ENCODE measurements at places on chromosomes 16 and 17. TPM values are rescaled to one million over a fixed set of nuclear protein-coding genes. Genes with fewer than 3 reads are reported as not detected.

The ABCC6 gene
- total RNA-seq, result 10.4 TPM

The FBXW10 gene
- 0.22 TPM for total RNA-seq

The ANKRD40CL gene
- total RNA-seq, result not detected

The THAP11 gene
- total RNA-seq, result 25.5 TPM

GRCh38 chr17:3669085-3669347 lies 404 bp downstream of the EMC6 start:
- no peaks in the 10 kb centered on the region for H3K27me3 ChIP-seq
- no peak for DNase-seq
- H3K36me3 ChIP-seq, result peaks cover 4% of the 10 kb centered on the region
- H3K4me1 ChIP-seq, result peaks cover 25% of the 10 kb centered on the region
- H3K27ac ChIP-seq, result peak overlapping the region; percentile 98
- H3K4me3 ChIP-seq, result peak overlapping the region; percentile 98

- H3K27ac ChIP-seq, result no peak overlapping the region
- peaks cover 24% of the 10 kb centered on the region for H3K4me1 ChIP-seq
- peaks cover 72% of the 10 kb centered on the region for H3K27me3 ChIP-seq
- DNase-seq, result peak; percentile 90
- H3K4me3 ChIP-seq, result peak overlapping the region; percentile 91
These were observed 428 bp upstream of the SALL1 start for GRCh38 chr16:51151435-51151960.

DNA sequence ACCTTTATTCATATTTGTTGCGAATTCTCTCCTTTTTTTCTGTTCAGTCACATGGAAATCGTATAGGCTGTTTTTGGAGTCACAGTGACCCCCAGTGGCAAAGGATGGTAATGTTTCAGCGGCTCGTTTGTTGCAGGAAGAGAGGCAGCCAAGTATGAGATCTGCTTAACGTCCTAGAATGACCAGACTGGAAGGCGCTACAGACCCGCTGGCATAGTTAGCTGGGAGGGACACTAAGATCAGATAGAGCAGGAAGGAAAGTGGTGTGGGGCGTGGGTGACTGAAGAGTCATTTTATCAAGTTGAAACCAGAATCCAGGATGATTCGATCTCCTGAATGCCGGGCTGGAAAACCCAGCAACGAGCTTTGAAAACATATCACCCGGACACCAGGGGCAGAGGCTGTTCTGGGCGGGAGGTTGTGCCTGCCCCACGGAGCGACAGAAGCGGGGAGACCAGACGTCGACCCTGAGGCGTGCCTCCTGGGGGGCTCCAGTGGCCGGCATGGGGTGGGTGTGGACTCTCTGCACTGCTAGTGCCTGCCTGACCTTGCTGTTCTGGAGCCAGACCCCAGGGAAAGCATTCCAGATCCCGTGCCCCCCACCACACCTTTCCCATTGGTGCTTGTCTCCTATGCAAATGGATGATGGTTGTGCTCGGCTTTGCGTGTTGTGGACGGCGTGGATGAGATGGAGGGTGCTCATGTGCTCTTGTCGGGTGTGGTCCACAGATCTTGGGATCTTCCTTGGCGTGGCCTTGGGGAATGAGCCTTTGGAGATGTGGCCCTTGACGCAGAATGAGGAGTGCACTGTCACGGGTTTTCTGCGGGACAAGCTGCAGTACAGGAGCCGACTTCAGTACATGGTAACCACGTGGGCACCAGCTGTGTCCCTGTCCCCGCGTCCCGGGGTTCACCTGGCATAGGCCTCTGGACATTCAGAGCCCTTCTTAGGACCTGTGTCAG lies 7.7 kb downstream of the IL34 start:
- no peaks in the 10 kb centered on the region for H3K27me3 ChIP-seq
- peak overlapping the region; percentile 5 for H3K27ac ChIP-seq
- peak; percentile 83 for DNase-seq

- H3K36me3 ChIP-seq, result peaks cover 3% of the 10 kb centered on the region
- no peak overlapping the region for H3K27ac ChIP-seq
- peaks cover 10% of the 10 kb centered on the region for H3K4me1 ChIP-seq
- no peak overlapping the region for H3K4me3 ChIP-seq
- DNase-seq, result no peak
These were observed 26.6 kb downstream of the GSE1 start for GRCh38 chr16:85639529-85640253.

DNA sequence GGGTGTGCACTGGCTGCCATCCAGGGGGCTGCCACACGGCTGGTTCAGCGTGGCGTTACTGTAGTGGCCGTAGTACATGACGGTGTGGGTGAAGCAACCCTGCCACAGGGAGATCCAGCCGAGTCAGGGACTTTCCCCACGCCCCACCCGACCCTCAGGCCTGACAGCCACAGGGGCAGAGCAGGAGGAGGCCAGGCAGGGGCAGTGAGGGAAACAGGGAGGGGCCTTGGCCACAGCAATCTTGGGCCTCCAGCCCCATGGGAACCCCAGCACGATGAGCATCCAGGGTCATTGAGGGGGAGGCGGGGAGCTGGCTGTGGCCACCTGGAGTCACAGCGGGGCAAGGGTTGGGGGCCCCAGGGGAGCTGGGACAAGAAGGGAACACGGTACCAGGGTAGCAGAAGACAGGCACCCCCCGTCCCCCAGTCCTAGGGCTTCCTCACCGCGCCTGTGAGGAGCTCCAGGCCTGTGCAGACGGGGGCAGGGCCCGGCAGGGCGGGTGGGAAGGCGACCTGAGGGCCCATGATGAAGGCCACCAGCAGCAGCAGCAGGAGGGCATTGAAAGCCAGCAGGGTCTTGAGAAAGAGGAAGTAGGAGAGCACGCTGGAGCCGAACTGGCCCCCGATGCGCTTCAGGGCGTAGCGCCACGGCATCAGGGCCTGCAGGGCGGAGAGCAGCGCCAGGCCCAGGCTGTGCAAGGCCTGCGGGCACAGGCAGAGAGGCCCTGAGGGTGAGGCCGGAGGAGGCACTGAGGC lies 4.3 kb downstream of the TMC6 start:
- H3K4me3 ChIP-seq, result no peak overlapping the region
- peaks cover 4% of the 10 kb centered on the region for H3K4me1 ChIP-seq
- H3K36me3 ChIP-seq, result peaks cover 7% of the 10 kb centered on the region
- H3K27ac ChIP-seq, result peak overlapping the region; percentile 76

DNA sequence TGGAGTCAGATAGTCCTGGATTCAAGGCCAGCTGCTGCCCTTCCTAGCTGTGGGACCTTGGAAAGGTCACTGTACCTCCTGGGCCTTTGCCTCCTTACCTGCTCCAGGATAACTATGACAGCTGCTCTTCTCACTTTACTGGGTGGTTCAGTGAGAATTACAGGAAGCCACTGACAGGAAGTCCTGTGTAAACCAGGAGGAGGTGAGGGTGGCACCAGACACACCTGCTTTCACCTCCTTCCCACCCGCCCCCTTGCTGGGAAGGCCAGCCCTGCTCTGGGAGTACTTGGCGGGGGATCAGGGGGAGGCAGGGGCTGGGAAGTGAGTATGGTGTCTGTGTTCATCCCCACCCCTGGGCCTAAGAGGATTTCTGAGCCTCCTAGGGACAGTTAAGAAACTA lies 42.6 kb downstream of the CPNE2 start:
- peaks cover 31% of the 10 kb centered on the region for H3K4me1 ChIP-seq
- H3K27ac ChIP-seq, result no peak overlapping the region
- peaks cover 7% of the 10 kb centered on the region for H3K36me3 ChIP-seq
- no peaks in the 10 kb centered on the region for H3K27me3 ChIP-seq
- DNase-seq, result no peak
- no peak overlapping the region for H3K4me3 ChIP-seq

GRCh38 chr17:37176723-37177122 lies 199.1 kb upstream of the C17orf78 start:
- H3K36me3 ChIP-seq, result peaks cover 10% of the 10 kb centered on the region
- DNase-seq, result no peak
- peaks cover 4% of the 10 kb centered on the region for H3K4me1 ChIP-seq

GRCh38 chr16:68022278-68022727 lies 729 bp downstream of the DDX28 start:
- peaks cover 8% of the 10 kb centered on the region for H3K4me1 ChIP-seq
- peaks cover 3% of the 10 kb centered on the region for H3K27me3 ChIP-seq
- H3K36me3 ChIP-seq, result peaks cover 3% of the 10 kb centered on the region
- peak overlapping the region; percentile 100 for H3K4me3 ChIP-seq
- no peak for DNase-seq
- H3K27ac ChIP-seq, result peak overlapping the region; percentile 97

DNA sequence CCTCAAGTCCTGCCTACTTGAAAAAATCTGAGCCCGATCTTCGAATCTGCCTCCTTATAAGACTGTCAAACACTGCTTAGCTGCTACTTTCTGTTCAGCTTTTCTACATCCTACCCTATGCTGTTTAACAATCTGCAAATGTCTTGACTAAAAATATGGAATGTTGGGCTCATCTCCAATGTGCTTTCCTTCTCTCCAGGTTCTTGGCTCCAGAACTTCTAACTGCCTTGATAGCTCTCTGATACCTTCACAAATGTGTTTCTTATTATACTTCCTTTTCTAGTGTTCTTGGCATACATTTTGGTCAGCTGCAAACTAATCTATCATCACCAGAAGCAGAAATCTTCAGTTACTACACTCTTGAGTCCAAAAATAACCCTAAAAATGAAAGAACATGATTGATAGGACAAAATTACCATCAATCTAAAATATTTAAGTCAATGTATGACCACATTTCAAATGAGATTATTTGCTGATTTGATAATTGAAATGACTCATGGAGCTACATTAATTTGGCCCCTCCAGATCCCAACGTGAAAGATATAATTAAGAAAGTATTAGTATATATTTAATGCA lies 372.3 kb upstream of the MON1B start:
- no peak for DNase-seq
- no peak overlapping the region for H3K4me3 ChIP-seq
- no peaks in the 10 kb centered on the region for H3K27me3 ChIP-seq
- no peak overlapping the region for H3K27ac ChIP-seq
- H3K4me1 ChIP-seq, result no peaks in the 10 kb centered on the region

DNA sequence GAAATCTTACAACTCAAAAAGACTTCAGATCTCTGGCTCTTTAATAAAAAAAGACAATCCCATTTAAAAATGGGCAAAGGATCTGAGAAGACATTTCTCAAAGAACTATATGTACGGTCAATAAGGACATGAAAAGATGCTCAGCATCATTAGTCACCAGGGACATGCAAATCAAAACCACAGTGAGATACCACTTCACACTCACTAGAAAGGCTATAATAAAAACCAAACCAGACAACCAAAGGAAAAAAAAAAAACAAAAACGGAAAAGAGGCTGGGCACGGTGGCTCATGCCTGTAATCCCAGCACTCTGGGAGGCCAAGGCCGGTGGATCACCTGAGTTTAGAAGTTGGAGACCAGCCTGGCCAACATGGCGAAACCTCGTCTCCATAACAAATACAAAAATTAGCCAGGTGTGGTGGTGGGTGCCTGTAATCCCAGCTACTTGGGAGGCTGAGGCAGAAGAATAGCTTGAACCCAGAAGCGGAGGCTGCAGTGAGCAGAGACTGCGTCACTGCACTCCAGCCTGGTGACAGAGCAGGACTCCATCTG lies 1.7 kb upstream of the NPIPB7 start:
- no peaks in the 10 kb centered on the region for H3K27me3 ChIP-seq
- no peaks in the 10 kb centered on the region for H3K4me1 ChIP-seq
- peaks cover 5% of the 10 kb centered on the region for H3K36me3 ChIP-seq
- no peak for DNase-seq
- no peak overlapping the region for H3K4me3 ChIP-seq

GRCh38 chr17:10067446-10068143 lies 130.8 kb downstream of the GAS7 start:
- peak overlapping the region; percentile 58 for H3K27ac ChIP-seq
- no peak for DNase-seq
- H3K36me3 ChIP-seq, result no peaks in the 10 kb centered on the region

DNA sequence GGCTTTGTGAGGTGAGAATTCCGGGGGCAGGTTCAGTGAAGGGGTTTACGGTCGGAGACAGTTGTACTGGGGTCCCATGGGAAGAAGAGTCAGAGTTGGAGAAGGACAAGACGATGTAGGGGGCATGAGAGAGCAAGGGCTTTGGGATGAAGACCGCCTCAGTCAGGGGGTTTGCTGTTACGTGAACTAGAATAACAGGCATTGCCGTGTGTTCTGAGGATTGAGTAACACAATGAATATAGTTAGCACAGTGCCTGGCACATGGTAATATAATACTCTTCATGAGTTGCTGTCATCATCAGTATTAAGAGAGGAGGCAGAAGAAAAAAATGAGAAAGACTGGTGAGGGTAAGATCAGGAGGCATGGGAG lies 577 bp downstream of the ZNF646 start:
- DNase-seq, result no peak
- peaks cover 21% of the 10 kb centered on the region for H3K4me1 ChIP-seq
- H3K27ac ChIP-seq, result peak overlapping the region; percentile 95
- H3K4me3 ChIP-seq, result peak overlapping the region; percentile 98

DNA sequence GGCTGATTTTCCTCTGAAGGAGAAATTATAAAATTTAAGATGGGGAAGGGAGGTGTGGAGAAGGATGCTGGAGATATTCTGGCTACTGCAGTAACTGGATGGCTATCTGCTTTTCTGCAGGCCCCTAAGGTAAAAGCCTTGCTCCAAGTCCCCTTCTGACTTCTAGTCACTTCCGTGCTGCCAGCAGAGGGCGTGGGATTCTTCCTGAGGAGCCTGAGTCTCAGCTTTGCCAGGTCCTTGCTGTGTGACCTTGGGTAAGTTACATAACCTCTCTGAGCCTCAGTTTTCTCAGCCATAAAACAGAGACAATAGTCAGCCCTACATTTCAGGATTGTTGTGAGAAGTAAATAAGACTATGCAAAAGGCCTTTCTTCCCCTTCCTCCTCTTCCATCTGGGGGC lies 24.3 kb upstream of the TMEM220 start:
- no peak overlapping the region for H3K27ac ChIP-seq
- no peaks in the 10 kb centered on the region for H3K36me3 ChIP-seq
- no peak overlapping the region for H3K4me3 ChIP-seq
- peaks cover 24% of the 10 kb centered on the region for H3K27me3 ChIP-seq

- H3K4me1 ChIP-seq, result no peaks in the 10 kb centered on the region
- no peaks in the 10 kb centered on the region for H3K36me3 ChIP-seq
- no peak overlapping the region for H3K4me3 ChIP-seq
- DNase-seq, result no peak
- H3K27me3 ChIP-seq, result peaks cover 9% of the 10 kb centered on the region
These were observed 3.9 kb downstream of the UMOD start for GRCh38 chr16:20348365-20349185.

- H3K27me3 ChIP-seq, result no peaks in the 10 kb centered on the region
- H3K36me3 ChIP-seq, result peaks cover 5% of the 10 kb centered on the region
- H3K4me3 ChIP-seq, result no peak overlapping the region
- DNase-seq, result no peak
- H3K27ac ChIP-seq, result no peak overlapping the region
These were observed 33.0 kb downstream of the USP10 start for GRCh38 chr16:84732674-84733352.

DNA sequence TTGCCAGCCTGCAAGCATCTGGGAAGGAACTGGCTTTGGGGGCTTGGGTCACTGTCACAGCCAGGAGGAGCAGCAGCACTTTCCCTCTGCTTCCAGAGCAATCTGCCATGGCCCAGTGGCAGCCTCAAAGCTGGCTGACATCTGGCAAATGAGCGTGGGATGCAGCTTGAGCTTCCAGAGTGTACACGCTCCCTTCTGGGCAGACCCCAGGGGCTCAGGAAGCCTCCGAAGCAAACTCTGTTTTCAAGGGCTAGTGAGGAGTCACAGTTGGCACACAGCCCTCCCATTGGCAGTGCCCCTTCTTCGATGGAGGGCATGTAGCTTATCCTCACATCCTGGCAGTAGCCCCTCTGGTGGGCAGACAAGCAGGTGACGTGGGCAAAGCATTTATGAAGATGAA lies 249.6 kb downstream of the ENGASE start:
- no peaks in the 10 kb centered on the region for H3K4me1 ChIP-seq
- no peak overlapping the region for H3K4me3 ChIP-seq
- H3K36me3 ChIP-seq, result no peaks in the 10 kb centered on the region
- H3K27ac ChIP-seq, result no peak overlapping the region
- H3K27me3 ChIP-seq, result peaks cover 48% of the 10 kb centered on the region
